ENCODE measurements at places on chromosomes 3 and 15.

GRCh38 chr15:80679804-80680175 is 15.3 kb upstream of the ABHD17C start:
- no peak for DNase-seq

DNA sequence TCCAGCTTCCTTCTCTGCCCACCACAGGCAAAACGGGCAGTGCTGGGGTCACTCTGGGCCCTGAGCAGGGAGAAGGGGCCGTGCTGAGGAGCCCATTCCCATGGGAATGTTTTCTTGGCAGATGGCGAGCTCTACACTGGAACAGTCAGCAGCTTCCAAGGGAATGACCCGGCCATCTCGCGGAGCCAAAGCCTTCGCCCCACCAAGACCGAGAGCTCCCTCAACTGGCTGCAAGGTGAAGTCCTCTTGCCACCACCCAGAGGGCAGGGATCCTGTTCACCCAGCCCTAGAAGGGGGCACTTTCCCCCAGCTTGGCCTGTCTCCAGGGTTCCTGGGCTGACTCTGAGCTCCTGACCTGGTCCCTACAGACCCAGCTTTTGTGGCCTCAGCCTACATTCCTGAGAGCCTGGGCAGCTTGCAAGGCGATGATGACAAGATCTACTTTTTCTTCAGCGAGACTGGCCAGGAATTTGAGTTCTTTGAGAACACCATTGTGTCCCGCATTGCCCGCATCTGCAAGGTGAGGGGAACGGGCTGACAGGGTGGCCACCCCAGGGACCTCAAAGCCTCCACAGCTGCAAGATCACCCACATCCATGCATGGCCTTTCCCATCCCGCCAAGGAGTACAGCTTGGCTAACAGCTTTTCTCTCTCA is 12.4 kb downstream of the CIB1 start:
- no peak for DNase-seq

DNA sequence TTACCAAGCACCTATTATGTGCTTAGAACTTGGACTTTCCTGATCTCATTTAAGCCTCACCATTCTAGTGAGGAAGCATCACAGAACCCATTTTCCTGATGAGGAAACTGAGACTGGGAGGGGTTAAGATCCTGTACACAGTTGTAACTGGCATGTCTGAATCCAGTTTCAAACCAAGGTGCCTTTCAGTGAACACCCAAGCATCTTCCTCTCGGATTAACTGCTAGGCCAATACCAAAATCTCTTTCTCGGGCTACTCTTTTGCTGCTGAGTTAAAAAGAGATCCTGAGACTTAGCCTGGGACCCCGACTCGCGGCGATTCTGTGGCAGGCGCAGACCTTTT is 578 bp upstream of the CEMIP start:
- no peak for DNase-seq

DNA sequence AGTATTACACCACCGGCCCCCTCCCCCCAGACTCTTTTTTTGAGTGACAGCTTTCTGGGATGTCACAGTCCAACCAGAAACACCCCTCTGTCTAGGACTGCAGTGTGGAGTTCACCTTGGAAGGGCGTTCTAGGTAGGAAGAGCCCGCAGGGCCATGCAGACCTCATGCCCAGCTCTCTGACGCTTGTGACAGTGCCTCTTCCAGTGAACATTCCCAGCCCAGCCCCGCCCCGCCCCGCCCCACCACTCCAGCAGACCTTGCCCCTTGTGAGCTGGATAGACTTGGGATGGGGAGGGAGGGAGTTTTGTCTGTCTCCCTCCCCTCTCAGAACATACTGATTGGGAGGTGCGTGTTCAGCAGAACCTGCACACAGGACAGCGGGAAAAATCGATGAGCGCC is 63.6 kb downstream of the AAGAB start:
- DNase-seq: no peak

GRCh38 chr15:62087671-62088352 is 21.0 kb downstream of the C2CD4A start:
- no peak for DNase-seq

DNA sequence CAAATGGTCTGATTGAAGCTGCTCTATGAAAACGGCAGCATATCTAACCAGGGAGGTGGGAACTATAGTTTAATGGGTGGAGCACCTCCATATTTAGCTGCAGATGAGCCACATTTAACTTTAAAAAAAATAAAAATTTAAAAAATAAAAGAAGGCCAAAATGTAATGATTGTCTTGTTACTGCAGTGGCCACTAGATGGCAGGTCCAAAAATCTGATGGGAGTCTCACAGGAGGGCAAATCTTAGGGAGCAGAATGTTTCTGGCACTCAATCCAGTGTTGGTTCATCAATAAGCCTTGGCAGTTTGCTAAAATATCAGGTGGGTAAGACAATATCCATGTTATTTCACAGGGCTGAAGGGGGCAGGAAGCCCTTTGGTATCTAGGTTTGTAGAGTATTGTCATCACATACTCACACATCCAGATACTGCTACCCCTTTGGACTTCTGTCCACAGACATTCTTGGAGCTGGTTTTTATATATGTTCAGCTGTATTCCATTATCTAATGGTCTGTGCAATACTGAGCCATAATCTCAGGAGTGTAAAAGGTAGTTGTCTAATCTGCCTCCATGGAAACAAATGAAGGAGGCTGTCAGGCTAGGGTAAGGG is 233.3 kb downstream of the TIGIT start:
- DNase-seq: no peak

DNA sequence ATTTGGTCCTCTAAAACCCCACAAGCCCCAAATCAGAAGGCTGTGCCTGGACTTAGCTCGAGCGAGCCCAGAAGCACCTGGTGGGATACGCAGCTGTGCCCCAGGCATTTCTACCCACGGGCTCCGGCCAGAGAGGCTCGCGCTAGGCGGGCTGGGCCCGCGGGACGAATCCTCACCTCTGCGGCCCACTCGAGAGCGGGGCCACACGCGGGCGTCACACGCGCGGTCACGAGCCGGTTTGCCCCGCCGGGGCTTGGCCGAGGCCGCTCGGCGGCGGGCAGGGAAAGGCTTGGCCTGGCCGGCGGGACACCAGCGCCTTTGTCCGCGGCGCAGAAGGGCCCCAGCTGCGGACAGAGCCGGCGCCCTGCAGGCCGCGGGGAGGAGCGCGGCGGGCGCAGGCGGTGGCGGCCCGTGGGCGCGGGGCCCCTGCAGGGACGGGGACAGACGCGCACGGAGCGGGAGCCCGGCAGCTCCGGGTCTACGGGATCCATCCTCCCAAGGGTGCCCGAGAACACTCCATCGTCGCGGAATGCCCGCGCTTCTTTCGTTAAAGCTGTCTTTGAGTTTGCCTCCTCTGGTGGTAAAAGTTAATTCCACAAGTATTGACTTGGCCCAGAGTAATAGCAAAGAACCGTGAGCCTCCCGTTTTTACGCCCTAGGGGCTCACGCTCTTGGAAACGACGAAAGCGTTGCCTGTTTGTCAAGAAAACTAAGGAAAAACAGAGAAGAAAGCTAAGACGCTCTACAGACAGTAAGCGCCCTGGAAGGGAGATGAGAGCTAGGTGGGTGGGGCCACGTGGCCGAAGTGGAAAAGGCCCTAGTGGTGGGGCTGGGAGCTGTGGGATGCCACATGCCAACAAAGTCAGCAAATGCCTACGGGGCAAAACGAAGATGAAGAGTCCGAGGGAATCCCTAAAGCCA is 26.4 kb downstream of the TYRO3 start:
- DNase-seq: peak; percentile 3

DNA sequence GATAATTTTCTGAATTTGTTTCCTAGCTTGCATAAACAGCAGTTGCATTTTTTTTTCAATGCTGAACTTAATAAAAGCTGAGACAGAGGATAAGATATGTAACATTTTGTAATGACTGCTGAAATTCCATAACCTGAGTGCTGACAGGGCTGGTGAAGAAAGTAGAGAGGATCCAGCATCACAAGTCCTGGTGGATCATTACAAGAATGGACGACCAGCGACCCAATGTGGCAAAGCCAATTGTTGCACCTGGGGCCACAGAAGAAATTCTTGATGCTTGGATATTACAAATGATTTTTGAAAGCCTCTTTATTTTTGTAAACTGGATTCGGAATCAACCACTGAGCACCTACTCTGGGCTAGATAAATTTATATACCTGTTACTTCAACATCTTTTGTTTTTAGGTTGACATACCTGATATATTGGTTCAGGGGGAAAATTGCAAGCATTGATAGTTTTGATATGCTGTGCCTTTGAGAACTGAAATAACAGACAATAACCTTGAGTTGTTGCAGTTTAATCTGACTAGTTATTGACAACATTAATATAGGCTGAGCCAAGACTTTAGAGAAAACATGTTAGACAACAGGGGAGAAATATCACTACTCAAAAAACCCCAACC is 3.9 kb upstream of the ACTL6A start:
- DNase-seq: peak; percentile 8

GRCh38 chr3:129665024-129665768 is 58.7 kb upstream of the PLXND1 start:
- no peak for DNase-seq

GRCh38 chr3:9777694-9778021 is 7.9 kb upstream of the CAMK1 start:
- no peak for DNase-seq

GRCh38 chr15:99442252-99442897 is 123.4 kb upstream of the MEF2A start:
- no peak for DNase-seq

GRCh38 chr3:152190636-152191183 is 78.0 kb upstream of the MBNL1 start:
- no peak for DNase-seq

DNA sequence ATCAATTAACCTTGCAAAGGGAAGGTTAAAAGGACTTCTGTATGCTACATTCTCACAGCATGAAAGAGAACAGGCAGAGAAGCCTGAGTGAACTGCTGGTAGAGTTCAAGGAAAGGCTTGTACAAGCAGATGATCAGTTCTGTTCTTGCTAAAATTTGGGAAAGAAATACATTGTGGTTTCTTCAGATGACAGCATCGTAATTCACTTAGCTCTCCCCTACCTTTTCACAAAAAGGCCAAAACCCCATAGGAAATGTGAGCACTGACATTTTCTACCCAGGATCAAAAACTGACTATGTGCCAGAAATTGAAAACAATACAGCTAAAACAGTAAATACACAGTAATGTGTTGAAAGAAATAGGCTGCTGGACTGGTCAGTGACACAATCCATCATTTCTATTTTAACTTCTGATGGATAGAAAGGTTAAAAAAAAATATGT is 216.4 kb downstream of the DPH6 start:
- no peak for DNase-seq

GRCh38 chr3:190429681-190430080 is 20.0 kb downstream of the TMEM207 start:
- no peak for DNase-seq

GRCh38 chr3:170852324-170852723 is 17.7 kb downstream of the RPL22L1 start:
- no peak for DNase-seq

- no peak for DNase-seq
Measured at GRCh38 chr15:42549032-42549491, 424 bp downstream of the HAUS2 start.

DNA sequence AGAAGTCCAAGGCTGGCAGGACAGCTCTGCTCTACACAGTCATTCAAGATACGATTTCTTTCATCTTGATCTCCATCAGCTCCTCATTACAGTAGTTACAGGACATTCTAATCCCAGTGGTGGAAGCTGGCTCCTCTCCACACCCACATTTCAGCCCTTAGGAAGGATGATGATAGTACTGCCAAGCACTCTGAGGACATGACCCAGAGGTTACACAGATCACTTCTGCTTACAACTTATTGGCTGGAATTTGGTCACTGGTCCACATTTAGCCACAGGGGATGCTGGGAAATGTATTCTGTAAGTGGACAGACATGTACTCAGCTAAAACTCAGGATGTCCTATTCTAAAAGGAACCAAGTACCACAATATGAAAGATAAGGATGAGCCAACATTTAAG is 77.1 kb downstream of the IQCH start:
- DNase-seq: no peak

DNA sequence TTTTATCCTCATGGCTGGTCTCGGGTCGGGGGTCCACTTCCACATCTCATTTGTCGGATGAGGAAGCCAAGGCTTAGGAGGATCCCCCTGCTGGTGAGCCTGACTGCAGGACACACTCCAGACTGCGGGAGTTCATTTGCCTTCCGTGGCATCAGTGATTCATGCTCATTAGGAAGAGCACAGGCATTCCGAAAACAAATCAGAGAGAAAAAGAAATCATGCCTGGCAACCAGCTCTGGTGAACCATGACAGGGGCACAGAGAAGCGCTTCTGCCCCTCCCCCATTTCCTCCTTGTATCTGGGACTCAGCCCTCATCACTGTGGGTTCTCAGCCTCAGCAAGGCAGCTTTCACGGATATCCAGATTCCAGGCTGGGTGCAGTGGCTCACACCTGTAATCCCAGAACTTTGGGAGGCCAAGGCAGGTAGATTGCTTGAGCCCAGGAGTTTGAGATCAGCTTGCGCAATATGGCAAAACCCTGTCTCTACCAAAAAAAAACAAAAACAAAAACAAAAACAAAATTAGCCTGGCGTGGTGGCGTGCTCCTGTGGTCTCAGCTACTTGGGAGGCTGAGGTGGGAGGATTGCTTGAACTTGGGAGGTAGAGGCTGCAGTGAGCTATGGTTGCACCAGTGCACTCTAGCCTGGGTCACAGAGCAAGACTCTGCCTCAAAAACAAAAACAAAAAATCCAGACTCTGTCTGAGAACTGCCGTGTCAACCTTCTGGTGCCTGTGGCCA is 28.4 kb downstream of the IRAK2 start:
- no peak for DNase-seq

- DNase-seq: no peak
Measured at GRCh38 chr3:17783426-17783825, 41.0 kb upstream of the TBC1D5 start.

- no peak for DNase-seq
Measured at GRCh38 chr3:105905328-105905727, 36.5 kb upstream of the CBLB start.

GRCh38 chr3:46690798-46691197 is 2.7 kb downstream of the ALS2CL start:
- DNase-seq: no peak

DNA sequence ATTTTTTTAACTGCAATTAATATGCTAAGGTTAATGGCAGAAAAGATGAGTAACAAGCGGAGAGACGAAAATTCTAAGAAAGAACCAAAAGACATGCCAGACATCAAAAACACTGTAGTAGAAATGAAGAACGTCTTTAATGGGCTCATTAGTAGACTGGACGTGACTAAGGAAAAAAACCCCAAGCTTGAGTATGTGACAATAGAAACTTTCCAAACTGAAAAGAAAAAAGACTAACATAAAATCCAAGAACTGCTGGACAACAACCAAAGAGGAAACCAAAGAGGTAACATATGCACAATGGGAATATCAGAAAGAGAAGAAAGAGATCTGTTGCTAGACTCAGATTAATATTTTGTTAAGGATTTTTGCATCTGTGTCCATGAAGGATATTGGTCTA is 94.6 kb upstream of the SETMAR start:
- no peak for DNase-seq

Measured in stimulated activated CD8-positive, alpha-beta memory T cell treated with anti-CD3 and anti-CD28 coated beads, Interleukin-4, amount 100 ng/mL, for 1 hour (primary cell).